ENCODE measurements at places on chromosomes 3 and 15.

- no peak for DNase-seq
Measured at GRCh38 chr15:37109872-37110572, 9.7 kb upstream of the MEIS2 start.

DNA sequence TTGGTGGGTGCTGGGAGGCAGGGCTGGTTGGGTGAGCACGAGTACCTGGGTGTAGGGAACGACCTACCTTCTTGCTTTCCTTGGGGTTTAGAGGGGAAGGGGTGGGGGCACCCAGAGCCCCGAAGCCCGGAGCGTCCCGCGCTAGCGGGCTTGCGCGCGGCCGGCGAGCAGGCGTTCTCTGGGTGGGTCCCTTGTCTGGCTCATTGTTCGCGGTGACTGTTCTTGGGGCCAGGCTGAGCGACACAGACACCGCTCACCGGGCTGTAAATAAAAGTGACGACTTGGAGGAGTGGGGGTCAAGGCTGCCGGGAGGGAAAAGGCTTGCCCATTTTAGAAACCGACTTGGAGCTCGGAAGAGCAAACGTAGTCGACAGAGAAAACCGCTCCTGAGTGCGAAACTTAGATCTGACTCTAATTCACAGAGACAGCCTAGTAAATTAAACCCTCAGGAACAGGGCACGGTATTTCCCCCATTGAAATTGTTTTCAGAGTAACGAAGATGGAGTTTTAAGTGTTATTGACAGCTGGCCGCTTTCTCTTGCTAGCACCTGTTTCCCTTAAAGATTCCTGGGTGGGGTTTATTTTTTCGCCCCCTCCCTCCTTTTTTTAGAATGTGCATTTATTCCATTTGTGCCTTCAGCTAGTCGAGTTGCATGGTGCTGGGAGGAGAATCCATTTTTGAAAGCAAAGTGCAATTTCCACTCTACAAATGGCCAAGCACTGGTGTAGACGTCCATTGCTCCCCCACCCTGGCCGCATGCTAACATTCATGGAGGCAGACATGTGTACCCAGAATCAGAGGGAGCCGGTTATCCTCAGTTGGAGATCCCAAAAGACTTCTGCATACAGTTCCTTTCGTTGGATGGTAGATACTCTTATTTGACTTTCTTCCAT is 532.1 kb upstream of the SEMA6D start:
- peak; percentile 0 for DNase-seq

DNA sequence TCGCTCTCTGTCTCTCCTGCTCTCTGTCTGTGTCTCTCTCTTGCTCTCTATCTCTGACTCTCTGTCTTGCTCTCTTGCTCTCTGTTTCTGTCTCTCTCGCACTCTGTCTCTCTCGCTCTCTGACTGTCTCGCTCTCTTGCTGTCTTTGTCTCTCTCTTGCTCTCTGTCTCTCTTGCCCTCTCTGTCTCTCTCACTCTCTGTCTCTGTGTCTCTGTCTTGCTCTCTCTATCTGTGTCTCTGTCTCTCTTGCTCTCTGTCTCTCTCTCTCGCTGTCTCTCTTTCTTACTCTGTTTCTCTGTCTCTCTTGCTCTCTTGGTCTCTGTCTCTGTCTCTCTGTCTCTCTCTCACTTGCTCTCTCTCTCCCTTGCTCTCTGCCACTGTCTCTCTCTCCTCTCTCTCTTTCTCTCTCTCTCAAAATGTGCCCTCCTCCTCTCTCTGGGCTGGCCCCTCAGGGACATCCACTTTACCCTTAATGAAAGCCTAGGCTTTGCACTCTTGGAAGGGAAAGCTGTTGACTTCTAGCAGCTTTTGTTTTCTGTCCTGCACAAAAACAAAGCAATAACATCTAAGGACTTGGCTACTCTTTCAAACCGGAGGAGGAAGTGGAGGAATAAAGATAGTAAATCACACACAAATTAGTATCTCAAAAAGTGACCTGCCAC is 73.9 kb upstream of the NR2E3 start:
- no peak for DNase-seq

DNA sequence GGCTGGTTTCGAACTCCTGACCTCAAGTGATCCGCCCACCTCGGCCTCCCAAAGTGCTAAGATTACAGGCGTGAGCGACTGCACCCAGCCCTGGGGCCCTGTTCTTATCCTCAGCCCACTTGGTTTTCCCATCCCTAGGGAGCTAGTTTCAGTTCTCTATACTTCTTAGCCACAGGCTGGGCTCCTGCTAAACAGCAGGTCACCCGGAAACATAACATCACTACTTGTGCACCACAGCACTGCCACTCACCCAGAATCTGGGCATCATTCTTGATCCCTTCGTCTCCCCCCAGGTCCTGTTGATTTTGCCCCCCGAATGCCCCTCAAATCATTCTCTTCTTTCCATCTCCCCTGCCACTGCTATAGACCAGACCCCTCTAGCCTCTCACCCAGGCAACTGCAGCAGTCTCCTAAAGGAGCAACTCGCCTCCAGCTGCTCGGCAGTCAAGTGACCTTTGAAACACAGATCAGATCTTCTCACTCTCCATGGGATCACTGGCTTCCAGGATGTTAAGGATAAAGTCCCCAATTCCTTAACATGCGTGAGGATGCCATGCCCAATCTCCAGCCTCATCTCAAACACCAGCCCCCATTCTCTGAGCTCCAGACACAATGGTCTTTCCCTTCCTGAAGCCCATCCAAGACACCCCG is 5.6 kb upstream of the AP3S2 start:
- no peak for DNase-seq

GRCh38 chr3:126340081-126340511 is 17.1 kb downstream of the KLF15 start:
- DNase-seq = no peak

DNA sequence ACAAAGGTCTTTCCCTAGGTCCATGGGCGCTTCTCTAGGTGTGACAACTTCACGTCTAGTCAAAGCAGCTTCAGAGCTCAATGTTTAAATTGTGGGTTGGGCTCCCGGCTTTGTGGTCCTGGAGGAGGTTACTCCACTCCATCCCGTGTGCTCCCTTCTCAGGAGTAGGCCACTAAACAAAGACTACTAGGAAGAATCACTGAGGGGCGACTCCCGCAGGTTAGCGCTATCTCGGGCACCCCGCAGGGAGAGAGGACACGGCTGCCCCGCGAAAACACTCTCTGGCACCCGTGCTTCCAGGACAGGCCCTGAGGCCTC is 500 bp downstream of the PARP6 start:
- peak; percentile 12 for DNase-seq

DNA sequence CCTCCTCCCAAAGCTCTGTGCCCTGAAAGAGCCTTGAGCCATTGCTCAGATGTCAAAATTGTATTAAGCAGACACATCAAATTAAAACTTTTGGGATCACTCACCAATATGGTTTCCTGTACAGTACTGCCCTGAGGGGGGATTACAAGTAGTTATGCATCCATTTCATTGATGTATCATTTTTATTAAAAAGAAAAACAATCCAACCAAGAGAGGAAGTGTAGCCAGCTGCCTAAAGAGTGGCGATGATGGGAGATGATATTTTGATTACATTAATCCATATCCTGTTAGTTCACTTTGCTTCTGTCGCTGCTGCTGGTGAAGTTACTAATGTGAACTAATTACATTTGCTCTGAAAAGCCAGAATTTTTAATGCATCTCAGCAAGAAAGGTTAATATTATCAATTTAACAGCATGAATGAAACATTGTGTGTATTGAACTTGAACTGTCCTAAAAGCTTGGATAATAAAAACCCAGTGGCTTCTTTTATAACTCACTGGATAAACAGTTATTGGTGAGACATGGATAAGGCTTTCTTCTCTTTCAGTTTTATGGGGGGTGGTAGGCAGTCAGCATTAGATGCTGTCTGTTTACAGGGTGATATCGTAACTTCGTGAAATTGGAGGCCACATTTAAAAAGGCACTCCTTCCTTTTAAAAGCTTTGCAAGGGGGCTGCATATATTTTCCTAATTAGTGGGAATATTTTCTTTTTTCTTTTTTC is 87.7 kb downstream of the IGF1R start:
- DNase-seq = no peak

- DNase-seq = peak; percentile 49
Measured at GRCh38 chr3:53045518-53046170, at the start of gene SFMBT1. SFMBT1 (minus strand) TSS chr3:53046073; CDS start chr3:52969128, 76,945 bp downstream.

DNA sequence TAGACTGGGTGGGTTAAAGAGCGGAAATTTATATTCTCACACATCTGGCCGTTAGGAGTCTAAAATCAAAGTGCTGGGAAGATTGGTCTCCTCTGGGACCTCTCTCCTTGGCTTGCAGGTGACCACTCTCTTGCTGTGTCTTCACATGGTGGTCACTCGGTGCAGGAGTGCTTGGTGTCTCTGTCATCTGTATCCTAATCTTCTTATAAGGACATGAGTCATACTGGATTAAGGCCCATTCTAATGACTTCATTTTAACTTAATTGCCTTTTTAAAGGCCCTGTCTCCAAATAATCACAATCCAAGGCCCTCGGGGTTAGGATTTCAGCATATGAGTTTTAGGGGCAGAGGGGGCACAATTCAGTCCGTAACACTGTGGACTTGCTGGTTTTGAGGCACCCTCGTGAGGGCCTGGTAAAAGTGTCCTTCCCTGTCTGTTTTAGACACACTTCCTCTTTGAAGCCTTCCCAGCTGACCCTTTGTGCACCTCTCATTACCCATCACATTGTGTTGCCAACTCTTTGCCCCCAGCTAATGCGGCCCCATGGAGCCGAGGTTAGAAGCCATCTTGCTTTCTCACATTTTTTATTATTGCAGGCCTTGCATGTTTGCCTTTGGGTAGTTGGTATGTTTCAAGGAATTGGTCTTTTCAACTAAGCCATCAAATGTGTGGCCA is 3.2 kb downstream of the XYLB start:
- peak; percentile 37 for DNase-seq
